Memory B cell (primary cell): ENCODE measurements at places on chromosomes 2 and 18.

GRCh38 chr2:235910067-235910466 lies 258.1 kb downstream of the GBX2 start:
- no peaks in the 10 kb centered on the region for H3K36me3 ChIP-seq
- H3K4me1 ChIP-seq: peaks cover 3% of the 10 kb centered on the region
- no peak overlapping the region for H3K4me3 ChIP-seq
- no peak for DNase-seq
- no peak overlapping the region for H3K27ac ChIP-seq

- no peak for DNase-seq
- H3K4me1 ChIP-seq: no peaks in the 10 kb centered on the region
- peaks cover 3% of the 10 kb centered on the region for H3K27me3 ChIP-seq
- no peaks in the 10 kb centered on the region for H3K36me3 ChIP-seq
- no peak overlapping the region for H3K27ac ChIP-seq
- H3K4me3 ChIP-seq: no peak overlapping the region
These were observed 23.3 kb upstream of the DAW1 start for GRCh38 chr2:227848146-227848545.

GRCh38 chr2:113054066-113054465 lies 1.4 kb upstream of the IL36B start:
- peaks cover 8% of the 10 kb centered on the region for H3K36me3 ChIP-seq
- H3K4me1 ChIP-seq: no peaks in the 10 kb centered on the region
- H3K27me3 ChIP-seq: peaks cover 15% of the 10 kb centered on the region
- H3K4me3 ChIP-seq: no peak overlapping the region

DNA sequence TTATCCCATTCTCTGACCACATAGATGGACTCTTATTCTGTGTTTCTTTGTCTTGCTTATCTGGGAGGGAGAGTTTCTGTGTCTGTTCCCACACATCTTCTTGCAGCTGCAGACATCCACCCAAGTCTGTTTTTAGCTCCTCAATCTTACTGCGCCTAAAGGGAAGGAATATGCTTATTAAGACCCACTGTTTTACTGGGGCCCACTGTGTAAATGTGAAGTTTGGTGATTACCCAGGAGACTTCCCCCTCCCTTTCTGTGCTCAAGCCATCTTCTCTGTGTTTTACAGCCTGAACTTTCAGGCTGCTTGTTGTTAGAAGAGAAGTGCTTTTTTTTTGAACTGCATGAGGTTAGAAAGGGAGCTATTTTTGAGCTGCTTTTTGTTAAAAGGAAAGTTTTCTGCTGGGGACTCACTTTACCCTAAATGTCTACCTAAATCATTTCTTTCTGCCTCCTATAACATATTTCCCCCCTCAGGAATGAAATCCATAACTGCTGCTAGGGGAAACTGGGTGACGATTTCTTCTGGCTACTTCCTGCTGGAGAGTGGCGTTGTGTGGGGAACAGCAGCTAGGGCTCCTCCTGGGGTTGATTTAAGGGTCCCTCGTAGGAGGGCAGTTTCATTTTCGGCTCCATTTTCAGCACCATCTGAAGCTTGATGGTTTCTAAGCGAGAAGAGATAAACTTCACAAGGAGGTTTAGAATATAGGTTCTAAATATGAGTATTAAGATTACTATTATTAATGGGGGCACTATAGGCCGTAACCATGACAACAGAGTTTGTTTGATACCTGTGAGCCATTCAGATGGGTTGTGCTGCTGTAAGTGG lies 39.5 kb upstream of the GMCL1 start:
- H3K4me1 ChIP-seq: peaks cover 27% of the 10 kb centered on the region
- DNase-seq: no peak
- peaks cover 21% of the 10 kb centered on the region for H3K36me3 ChIP-seq
- H3K4me3 ChIP-seq: peak overlapping the region; percentile 66
- no peaks in the 10 kb centered on the region for H3K27me3 ChIP-seq

DNA sequence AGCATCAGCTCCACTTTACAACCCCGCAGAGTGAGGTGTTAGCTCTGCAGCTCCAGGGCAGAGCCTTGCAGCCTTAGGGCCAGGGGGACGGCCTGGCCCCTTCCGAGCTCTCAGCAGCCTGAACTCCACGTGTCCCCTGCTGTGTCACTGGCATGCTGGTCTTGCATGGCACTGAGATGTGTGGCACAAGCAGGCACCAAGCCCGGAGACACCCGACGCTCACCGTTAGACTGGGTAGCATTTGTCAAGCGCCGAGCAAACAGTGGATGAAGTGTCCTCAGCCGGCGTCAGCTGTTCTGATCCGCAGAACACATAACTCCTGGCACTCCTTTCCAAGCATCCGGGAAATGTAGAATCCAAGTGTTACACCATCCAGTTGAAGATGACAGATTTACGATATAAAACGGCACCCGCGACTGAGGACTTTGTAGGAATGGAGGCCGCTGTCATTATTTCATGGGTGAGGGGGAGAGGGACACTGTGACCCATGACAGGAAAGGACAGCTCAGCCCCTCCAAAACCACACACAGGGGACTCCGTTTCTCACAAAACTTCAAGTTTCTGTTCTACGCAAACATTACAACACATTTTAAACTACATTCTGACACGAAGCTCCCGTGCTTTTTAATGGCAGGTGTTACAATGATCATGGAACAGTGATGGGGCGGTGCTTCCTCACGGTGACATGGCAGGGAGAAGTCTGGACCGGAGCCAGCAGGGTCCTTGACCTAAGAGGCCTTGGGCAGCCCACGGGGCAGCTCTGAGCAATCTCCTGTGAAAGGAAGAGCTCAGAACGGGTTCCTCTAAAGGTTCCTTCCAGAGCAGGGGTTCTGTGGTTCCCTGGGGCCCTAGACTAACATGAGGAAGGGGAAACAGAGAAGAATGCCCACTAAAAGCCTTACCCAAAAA lies 89.4 kb downstream of the HDAC4 start:
- peaks cover 16% of the 10 kb centered on the region for H3K36me3 ChIP-seq
- H3K4me1 ChIP-seq: peaks cover 12% of the 10 kb centered on the region
- DNase-seq: no peak
- H3K27me3 ChIP-seq: no peaks in the 10 kb centered on the region
- H3K4me3 ChIP-seq: no peak overlapping the region

DNA sequence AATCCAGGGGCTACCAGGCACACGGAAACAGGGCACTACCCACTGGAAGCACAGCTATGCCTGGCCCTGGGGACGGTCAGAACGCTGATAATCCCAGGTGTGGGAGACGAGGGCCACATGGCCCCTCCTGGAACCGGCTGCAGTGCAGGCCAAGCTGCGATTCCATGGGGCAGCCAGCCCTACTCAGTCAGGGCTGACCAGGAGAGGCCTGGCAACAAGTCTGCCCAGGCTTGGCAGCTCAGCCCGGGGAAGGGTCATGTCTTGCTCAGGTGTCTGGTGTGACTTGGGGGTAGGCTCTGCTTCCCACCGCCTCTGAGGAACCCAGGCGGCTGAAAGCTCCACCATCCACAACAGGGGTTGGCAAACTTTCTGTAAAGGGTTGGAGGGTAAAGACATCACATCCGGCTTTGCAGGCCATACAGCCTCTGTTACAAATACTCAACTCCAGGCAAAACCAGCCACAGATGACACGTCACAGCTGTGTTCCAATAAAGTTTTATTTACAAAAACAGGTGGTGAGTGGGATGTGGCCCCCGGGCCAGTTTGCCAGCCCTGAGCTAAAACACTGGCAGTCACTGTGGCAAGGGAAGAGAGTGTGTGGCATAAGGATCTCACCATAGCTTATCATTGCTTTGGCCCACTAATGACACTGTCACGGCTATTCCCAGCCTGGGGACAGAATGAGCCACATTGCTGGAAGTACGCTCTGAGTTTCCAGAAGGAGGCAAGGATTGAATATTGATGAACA lies 85.2 kb downstream of the NDUFA10 start:
- H3K27me3 ChIP-seq: no peaks in the 10 kb centered on the region
- no peak overlapping the region for H3K4me3 ChIP-seq
- H3K4me1 ChIP-seq: peaks cover 2% of the 10 kb centered on the region
- peaks cover 7% of the 10 kb centered on the region for H3K36me3 ChIP-seq
- no peak for DNase-seq

GRCh38 chr18:5175378-5175777 lies 21.7 kb downstream of the AKAIN1 start:
- no peaks in the 10 kb centered on the region for H3K36me3 ChIP-seq
- peaks cover 5% of the 10 kb centered on the region for H3K4me1 ChIP-seq
- peaks cover 4% of the 10 kb centered on the region for H3K27me3 ChIP-seq

- no peak overlapping the region for H3K4me3 ChIP-seq
- H3K36me3 ChIP-seq: no peaks in the 10 kb centered on the region
- no peaks in the 10 kb centered on the region for H3K4me1 ChIP-seq
- no peak for DNase-seq
- no peak overlapping the region for H3K27ac ChIP-seq
These were observed 143.3 kb downstream of the IRS1 start for GRCh38 chr2:226656367-226656766.

DNA sequence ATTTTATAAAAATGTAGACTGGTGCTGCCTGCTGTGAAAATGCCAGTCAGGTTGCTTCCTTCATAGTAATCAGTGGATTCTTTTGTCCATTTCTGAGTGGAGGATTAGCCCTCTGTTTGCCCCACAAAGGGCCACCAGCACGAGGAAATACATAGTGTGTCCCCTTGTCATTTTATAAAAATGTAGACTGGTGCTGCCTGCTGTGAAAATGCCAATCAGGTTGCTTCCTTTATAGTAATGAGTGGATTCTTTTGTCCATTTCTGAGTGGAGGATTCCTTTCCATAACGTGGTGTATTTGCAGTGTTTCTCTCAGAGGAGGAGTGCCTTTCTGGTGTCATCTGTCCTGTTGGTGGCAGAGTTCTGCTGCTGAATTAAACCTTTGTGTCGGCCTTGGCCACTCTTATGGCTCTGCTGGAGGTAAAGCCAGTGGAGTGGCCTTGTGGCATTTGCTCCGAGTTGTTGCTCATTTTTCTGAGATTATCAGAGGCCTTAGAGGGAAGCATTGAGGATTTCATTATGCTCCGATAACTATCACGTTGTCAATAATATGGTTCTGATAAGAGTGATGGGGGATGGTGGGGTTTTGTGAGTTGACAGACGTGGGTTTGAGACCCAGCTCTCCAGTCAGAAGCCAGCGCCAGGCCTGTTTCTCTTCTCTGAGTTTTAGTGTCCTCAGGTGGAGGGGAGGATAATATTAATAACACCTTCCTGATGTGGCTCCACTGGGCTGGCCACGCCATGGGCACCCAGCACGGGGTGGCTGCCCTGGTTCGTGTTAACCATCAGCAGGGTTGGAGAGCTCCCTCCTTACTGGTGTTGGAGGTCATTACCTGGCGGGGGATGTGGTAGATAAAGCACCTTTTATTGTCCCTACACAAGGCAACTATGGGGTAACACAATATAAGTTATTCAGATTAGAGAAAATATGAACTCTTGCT lies 96.6 kb downstream of the NEDD4L start:
- no peak for DNase-seq
- H3K4me1 ChIP-seq: peaks cover 6% of the 10 kb centered on the region
- no peak overlapping the region for H3K27ac ChIP-seq
- no peak overlapping the region for H3K4me3 ChIP-seq
- no peaks in the 10 kb centered on the region for H3K27me3 ChIP-seq

DNA sequence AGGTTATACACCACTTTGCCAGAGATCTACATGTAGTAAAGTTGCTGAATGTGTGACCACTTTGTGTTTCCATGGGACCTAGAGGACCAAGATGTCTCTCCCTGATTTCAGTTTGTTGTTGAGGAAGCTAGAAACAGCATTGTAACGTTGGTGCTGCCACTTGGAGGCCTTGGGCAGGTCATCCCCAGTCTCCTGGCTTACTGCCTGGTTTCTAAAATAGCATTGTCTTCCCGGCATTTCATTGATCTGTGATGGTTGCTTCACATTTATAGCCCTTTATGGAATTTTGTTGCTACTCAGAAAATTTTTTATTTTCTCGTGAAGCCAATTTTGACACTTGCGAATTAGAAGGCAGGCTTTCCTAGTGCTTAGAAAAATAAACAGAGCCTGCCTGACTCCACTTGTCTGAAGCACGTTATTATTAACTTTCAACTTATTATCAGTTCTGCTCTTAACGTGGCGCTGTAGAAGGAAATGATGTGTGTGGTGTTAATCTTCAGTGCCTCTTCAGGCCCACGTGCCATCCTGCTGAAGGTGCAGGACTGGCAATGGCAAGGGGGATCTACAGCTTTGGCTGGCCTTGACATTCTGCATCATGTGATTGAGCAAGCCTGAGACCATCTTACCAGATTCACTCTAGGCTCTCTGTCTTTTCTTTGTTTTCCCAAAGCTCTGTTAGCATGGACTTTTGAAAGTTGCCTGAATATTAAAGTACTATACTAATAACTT lies 59.9 kb downstream of the INPP4A start:
- H3K4me1 ChIP-seq: peaks cover 30% of the 10 kb centered on the region
- no peak overlapping the region for H3K27ac ChIP-seq
- no peak overlapping the region for H3K4me3 ChIP-seq
- no peaks in the 10 kb centered on the region for H3K27me3 ChIP-seq

GRCh38 chr2:136281281-136282114 lies 163.5 kb upstream of the CXCR4 start:
- no peak overlapping the region for H3K4me3 ChIP-seq
- H3K27ac ChIP-seq: no peak overlapping the region
- no peak for DNase-seq
- no peaks in the 10 kb centered on the region for H3K27me3 ChIP-seq

- DNase-seq: no peak
- peak overlapping the region; percentile 43 for H3K27ac ChIP-seq
- no peaks in the 10 kb centered on the region for H3K27me3 ChIP-seq
- H3K4me1 ChIP-seq: peaks cover 31% of the 10 kb centered on the region
- no peaks in the 10 kb centered on the region for H3K36me3 ChIP-seq
These were observed 17.8 kb upstream of the PMAIP1 start for GRCh38 chr18:59881728-59882656.

DNA sequence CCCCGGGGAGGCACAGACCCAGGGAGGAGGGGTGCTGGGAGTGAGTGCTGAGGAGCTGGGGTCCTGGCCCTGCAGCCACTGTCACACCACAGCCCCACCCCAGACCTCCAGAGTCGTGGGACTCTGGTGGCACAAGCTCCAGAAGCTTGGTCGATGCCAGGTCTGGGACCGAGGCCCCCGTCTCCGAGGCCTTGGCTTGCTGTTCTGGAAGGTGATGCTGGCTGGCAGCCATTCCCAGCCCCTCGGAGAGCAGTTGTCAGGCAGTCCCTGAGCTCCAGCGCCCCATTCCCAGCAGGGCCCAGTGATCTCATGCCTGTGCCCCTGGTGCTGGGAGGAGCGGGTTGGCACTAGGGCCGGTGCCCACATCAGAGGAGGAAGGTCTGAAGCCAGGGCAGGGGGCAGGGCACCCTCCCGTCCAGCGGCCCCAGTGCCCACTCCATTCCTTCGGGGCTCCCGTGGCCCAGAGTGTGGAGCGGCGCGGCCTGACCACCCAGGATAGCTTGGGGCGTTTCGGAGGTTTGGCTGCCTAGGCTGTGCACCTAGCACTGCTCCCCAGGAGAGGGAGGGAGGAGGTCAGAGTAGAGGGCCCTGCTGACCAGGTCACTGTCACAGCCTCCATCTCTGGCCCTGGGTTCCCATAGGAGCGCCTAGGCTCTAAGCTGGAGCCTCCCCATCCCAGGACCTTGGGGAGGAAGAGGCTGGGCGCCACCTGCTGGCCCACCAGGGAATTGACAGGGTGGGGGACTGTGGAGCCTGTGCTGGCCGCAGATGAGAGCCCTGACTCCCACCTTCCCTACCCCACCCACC lies 16.8 kb upstream of the ALPI start:
- no peak overlapping the region for H3K27ac ChIP-seq
- peak; percentile 51 for DNase-seq
